Vagina (tissue), 2 donors: ENCODE measurements at places on chromosomes 6 and 20.

DNA sequence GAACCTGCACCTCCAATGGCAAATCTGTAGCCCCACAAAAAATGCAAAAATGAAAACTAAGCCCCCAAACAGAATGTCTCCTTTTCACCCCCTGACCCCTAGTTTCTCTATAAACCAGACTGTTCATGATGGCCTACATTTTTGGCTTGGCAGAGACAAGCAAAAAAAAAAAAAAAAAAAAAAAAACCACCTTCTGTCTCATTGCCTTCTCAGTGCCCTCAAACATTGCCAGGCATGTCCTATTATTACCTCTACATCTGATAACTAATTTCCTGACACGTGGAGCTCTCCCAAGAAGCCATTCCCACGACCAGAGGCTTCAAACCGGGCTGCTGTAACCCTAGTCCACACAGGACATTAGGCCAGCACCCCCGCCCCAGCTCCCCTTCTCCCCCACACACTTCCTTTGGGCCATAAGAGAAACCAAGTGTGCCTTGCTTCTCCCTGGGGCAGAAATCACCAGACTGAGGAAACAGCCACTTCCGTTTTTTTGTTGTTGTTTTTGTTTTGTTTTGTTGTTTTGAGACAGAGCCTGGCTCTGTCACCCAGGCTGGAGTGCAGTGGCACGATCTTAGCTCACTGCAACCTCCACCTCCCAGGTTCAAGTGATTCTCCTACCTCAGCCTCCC is 65.4 kb downstream of the GPR6 start:
- DNase-seq = peak; percentile 56

GRCh38 chr6:139525415-139525814 is 151.0 kb upstream of the CITED2 start:
- no peak for DNase-seq

GRCh38 chr6:23890543-23891227 is 235.3 kb upstream of the NRSN1 start:
- no peak for DNase-seq

- no peak for DNase-seq
Observed at GRCh38 chr6:136749359-136749997, 42.8 kb downstream of the MAP3K5 start.

GRCh38 chr6:35648203-35648602 is 40.5 kb downstream of the FKBP5 start:
- no peak for DNase-seq

- no peak for DNase-seq
Observed at GRCh38 chr6:33297956-33298772, 578 bp downstream of the RGL2 start.

DNA sequence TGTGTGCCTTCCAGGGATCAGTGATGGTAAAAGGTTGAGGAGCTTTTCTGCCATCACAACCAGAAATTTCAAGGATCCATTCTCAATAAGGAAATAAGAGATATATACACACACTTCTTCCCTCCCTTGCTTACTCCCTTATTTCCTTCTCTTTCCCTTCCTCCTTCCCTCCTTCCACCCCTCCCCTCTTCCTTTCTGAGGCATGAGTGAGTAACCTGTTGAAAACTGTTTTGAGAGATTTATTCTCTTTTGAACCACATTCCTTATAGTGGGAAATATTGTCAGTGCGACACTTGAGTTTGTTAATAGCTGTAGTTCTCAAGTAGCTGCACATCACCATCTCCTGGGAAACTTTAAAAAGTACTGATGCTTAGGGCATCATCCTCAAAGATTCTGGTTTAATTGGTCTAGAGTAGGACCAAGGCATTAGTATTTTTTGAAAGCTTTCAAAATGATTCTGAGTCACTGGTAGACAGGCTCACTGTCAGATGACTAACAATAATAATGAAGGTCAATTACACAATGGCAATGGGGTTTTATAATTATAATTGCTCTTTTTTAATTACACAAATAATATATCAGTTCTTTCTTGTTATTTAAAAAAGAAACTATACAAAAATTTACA is 109.9 kb downstream of the POPDC3 start:
- DNase-seq = no peak

GRCh38 chr6:30651143-30651542 is 4.2 kb downstream of the C6orf136 start:
- DNase-seq = no peak

DNA sequence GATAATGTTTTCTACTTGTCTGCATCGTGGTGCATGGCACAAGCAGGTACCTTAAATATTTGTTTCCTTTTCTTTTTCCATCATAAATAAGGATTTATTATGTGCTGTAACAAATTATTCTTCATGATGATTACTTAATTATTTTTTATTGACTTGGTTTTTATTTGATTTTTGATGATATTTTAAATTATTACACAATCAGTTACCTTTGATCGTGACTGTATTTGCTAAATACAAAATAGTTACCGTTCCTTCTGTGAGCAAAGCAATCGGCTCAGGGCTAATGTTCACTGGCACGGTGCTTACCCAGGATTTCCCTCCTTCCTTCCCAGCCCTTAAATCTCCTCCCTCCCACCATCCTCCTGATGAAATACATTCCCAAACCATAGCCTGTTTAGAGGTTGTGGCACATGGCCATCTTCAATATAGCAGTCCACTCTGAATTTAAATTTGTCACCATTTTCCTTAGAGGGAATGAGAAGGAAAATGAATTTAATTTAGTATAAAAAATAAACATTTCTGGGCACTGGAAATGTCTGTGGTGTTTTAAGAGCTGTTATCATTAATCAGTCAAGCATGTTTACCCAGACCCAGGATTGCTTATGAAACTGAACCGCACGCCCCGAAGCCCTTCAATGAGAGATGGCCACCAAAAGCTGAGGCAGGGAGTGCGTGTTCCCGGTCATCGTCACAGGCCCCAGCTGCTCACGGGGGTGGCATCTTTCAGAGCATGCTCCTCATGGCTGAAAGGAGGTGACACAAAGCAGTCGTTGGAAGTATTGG is 23.0 kb upstream of the EXOC2 start:
- no peak for DNase-seq

DNA sequence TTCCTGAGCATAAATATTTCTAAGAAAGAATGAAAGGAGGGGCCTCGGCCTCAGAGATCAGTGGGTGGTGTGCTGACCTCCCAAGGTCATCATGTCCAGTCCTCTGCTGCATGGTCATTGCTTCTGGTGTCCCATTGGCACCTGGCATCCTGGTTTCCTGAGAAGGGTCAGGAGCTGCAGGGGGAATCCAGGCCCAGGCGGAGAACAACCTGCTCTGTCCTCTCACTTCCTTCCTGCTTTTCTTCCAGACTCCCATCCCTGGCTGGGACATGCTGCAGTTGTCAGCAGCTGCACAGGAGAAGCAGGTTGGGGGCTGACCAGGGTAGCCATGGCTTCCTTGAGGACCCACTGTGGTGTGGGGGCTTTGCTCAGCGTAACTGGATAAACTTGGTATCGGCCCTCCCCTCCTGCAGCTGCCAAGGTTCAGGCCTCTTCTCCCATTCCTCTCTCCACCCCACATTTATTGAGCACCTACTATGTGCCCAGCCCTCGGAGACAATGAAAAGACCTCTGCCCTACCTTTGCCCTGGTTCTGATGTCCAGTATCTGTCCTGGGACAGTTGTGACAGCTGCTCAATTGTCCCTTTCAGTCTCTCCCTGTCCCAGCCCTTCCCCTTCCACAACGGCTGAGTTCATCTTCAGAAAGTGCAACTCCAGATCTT is 155.2 kb downstream of the CEBPB start:
- no peak for DNase-seq

DNA sequence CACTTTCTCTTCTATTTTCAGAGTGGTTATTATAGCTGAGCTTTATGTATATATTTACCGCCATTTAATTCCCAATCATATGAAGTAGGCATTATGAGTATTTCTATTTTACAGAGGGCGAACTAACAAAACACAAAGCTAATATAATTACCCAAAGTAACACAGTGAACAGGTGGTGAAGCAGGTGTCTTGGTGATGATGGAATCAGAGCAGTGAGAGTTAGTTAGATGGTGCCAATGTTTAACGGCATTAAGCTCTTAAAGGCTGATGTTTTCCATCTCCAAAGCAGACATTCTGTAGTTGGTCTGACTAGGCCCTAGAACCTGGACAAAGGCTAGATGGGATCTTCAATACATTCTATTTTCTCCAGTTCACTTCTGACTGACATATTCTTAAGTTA is 551.1 kb upstream of the SYNCRIP start:
- no peak for DNase-seq

GRCh38 chr20:10876558-10876957 is 202.8 kb upstream of the JAG1 start:
- no peak for DNase-seq

GRCh38 chr6:131678442-131678841 is 22.8 kb downstream of the OR2A4 start:
- DNase-seq = no peak
